ENCODE measurements at places on chromosomes 11 and 22.

GRCh38 chr22:26161746-26162145, 7.5 kb upstream of the SEZ6L start:
- DNase-seq: no peak

DNA sequence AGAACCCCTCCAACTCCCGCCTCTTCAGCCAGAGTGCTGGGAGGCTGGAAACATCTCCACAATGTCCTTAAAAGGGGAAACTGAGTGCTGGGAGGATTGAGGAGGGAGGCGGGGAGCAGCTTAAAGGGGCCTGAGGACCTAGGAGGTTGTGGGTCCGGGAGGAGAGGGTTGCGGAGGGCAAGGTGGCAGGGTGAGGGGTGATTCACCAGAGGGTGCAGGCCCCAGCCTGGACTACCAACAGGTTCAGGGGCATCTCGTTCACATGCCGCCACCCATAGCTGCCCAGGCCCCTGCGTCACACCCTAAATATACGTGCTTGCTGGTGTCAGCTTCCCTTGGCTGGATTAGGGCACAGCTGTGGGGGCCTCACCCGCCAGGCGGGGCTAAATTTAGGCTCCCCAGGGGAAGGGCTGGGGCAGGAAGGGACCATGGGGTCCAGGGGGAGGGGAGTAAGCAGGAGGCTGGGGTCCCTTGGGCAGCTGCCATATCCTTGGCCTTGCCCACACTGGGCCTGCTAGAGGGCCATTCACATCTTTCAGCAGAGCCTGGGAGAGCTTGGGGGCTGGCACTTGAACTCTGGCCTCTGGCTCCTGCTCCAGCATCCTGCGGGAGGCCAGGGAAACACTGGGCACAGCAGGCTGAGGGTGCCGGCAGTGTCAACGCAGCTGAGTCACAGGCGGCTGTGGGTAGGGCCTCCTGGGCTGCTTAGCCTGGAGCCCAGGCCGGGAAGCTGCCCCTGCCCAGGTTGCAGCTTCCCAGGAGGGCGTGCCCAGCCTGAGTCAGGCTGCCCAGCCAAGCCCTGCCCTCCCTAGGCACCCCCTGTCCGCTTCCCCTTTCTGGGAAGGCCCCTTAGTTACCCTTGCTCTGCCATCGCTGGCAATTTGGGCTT, 1.3 kb downstream of the EHBP1L1 start:
- DNase-seq: no peak

DNA sequence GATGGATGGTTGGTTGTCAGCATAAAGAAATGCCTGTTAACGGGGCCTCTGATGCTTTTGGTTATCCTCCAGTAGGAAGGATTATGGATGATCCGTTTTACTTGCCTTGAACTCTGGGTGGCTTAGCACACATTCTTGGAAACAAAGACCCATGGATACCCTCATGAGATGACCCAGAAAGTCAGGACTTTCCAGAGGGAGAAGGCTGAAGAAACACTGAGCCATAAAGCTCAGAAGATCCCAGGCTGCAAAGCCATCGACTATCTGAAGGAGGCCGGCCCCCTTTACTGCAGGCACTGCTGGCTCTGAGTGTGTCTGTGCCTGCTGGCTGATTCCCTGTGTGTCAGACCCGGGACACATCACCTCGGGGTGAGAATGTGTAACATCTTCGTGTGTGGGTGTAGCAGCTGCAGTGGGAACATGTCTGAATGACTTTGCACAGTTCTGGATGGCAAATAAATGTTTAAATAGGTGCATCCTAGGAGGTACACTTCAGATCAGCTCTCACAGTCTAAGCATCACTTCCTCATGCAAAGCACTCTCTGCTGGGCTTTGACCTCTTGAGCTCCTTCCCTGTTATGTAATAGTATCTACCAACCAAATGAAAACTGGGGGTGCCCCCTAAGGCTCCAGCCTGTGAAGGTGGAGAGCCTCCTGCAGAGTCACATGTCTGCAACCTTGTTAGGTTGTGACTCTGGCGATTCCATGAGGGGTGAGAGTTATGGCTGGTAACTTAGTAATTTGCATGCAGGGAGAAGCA, 1084.9 kb downstream of the TBC1D22A start:
- DNase-seq: peak; percentile 22

GRCh38 chr11:77067861-77068443, 1.2 kb downstream of the CAPN5 start:
- no peak for DNase-seq

DNA sequence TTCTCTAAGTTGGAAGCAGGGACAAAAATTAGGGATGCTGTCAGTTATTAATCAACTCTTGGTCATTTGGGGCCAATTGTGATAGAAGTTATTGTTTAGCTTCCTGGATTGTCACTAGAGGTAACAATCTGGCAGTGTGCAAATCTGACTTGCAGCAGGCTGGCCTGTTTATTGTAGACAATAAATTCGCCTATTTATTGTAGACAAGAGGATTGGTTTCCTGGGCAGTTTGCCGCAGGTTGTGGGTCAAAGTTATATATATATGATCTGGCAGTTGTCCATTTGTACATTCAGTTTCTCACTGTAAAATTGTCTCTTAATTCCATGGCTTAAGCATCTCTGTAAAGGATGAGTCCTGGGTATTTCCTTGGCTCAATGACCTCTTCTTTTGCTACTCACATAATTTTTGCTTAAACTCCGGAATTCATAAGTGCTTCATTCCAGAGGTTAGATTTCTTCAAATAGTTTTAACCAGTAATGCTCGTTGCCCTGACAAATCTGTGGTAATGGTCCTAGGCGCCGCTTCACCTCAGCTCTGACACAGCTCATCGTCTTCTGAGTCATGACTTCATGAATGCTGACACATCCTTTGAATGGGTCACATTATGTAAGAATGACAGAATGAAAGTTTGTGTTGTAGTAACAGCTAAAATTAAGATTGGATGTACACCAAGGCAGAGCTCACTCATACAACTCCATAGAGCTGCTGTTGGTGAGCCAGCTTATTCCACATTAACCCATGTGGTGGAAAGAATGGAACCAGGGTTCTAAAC, 7.8 kb upstream of the MMP3 start:
- DNase-seq: no peak

GRCh38 chr22:39456522-39457197, at the start of gene MGAT3:
Gene MGAT3 (plus strand): TSS chr22:39457012. CDS start chr22:39487348, 30,336 bp downstream.
- DNase-seq: no peak

- DNase-seq: no peak
Observed at GRCh38 chr11:83293457-83293774, 7.2 kb upstream of the CCDC90B start.

DNA sequence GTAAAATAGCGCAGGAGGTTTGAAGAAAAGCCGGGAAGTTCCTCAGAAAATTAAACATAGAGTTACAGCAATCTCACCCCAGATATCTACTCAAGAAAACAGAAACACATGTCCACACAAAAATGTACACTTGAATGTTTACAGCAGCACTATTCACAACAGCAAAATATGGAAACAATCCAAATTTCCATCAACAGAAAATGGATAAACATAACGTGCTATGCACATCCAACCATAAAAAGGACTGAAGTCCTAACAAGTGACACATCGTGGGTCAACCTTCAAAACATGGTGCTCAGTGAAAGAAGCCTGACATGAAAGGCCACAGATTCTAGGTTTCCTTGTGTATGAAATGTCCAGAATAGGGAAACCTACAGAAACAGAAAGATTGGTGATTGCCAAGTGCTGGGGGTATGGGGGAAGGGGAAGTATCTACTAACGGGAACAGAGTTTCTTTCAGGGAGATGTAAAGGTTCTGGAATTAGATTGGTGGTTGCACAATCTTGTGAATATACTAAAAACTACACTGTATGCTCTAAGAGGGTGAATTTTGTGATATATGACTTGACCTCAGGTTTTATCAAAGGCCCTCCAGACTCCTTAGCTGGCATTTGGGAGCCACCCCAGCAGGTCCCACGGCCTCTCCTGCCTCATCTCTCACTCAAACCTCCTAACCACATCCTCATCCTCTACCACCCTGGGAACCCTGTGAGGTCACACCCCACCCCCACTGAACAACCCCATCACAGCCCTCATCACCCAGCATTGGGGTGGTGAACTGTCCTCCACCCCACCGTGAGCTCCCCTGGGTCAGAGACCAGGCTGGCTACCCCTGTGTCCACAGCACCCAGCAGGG, 69.2 kb upstream of the PRR5 start:
- no peak for DNase-seq

- no peak for DNase-seq
Observed at GRCh38 chr11:123413636-123414035, 16.4 kb upstream of the GRAMD1B start.

DNA sequence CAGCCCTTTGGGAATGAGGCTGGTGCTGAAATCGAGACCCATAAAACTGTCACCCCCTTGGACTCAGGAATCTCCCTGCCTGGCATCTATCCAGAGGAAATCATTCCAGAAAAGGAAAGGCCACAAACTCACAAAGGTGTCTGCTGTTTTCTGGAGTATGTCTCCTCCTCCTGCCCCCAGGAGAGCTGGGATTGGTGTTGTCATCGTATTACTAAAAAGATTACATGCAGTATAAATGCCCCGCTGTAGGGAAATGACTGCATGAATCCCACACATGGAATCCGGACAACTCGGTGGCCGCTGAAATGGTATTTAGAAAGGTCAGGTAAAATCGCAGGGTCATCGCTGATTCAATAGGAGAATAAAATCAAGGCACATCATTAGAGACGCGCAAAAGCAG, 18.9 kb upstream of the RFPL3 start:
- no peak for DNase-seq

GRCh38 chr11:18312012-18312411, 9.9 kb downstream of the HPS5 start:
- DNase-seq: no peak

DNA sequence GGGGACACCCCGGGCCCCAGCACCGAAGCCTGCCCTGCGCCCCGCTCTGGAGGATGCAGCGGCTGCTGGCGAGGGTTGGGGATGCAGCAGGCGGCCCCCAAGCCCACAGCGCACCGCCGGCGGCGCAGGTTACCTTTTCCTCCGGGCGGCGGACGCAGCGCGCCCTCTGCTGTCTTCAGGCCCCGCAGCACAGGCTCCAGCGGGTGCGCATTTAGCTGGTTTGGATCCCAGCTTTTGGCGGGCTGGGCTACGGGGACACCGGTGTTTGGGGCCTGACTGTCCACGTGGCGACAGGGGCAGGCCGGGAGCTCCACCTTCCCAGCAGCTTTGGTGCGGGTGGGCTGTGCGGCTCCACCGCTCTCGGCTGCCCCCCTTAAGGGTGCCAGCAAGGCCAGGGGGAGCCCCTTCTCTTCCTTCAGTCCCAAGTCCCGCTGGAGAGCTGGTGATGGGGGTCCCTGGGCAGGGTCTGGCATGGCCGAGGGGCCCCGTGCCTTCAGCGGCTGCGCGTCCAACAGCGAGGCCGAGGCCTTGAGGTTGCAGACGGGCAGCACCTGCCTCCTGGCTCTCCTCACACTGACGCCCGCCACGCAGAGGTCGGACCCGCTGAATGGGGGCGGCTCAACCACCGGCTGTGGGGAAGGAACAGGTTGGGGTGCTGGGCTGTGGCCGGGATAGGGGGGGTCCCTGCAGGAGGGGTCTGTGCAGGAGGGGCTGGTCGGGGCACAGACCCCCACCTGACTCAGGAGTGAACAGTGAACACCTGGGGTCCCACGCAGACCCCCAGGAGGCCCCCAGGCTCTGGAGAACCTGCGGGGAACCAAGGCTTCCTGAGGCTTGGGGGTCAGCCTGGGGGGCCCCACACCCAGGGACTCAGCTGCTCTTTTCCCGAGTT, 18.0 kb upstream of the IL17REL start:
- peak; percentile 31 for DNase-seq

GRCh38 chr11:132898021-132898420, 634.3 kb downstream of the OPCML start:
- DNase-seq: no peak
